ENCODE measurements at places on chromosomes 16 and 17.

DNA sequence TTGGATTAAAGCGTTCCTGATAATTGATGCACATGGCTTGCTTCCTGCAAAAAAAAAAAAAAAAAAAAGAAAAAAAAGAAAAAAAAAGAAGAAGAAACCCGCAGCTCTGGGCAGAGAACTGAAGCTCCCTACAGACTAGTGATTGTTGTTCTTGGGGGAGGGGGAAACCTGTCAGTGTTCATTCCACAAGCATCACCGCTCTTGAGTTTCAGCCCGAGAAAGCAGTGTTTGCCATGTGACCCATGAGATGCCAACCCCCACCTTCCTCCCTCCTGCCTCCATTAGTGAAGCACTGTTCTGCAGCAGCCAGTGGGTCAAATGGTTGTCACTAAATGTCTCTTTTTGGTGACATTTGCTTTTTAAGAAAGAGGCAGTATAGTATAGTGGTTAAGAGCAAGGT, 1.7 kb downstream of the USP43 start:
- H3K36me3 ChIP-seq, result no peaks in the 10 kb centered on the region
- peaks cover 7% of the 10 kb centered on the region for H3K4me1 ChIP-seq
- peak; percentile 9 for DNase-seq
- no peak overlapping the region for H3K4me3 ChIP-seq
- peaks cover 6% of the 10 kb centered on the region for H3K27me3 ChIP-seq
- no peak overlapping the region for H3K27ac ChIP-seq

- no peak overlapping the region for H3K4me3 ChIP-seq
- peaks cover 18% of the 10 kb centered on the region for H3K4me1 ChIP-seq
- no peak for DNase-seq
- H3K27ac ChIP-seq, result peak overlapping the region; percentile 49
These were observed 319.8 kb downstream of the SEC14L1 start for GRCh38 chr17:77460514-77461046.

DNA sequence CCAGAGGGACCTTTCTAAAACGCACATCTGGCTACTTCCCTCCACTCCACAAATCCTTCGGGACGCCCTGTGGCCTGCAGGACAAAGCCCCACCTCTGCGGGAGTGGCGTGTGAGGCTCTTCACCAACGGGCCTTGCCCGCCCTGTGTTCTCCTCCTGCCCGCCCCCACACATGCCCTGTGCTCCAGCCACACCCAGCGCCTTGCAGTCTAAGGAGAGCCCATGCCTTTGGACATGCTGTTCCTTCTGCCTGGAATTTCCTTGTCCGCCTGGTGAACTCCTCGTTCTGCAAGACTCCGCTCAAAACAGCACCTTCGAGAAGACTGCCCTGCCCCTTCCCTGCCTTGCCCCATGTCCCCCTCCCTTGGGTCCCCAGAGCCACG, 7.4 kb downstream of the ELOB start:
- H3K27me3 ChIP-seq, result no peaks in the 10 kb centered on the region
- DNase-seq, result no peak
- no peak overlapping the region for H3K27ac ChIP-seq

DNA sequence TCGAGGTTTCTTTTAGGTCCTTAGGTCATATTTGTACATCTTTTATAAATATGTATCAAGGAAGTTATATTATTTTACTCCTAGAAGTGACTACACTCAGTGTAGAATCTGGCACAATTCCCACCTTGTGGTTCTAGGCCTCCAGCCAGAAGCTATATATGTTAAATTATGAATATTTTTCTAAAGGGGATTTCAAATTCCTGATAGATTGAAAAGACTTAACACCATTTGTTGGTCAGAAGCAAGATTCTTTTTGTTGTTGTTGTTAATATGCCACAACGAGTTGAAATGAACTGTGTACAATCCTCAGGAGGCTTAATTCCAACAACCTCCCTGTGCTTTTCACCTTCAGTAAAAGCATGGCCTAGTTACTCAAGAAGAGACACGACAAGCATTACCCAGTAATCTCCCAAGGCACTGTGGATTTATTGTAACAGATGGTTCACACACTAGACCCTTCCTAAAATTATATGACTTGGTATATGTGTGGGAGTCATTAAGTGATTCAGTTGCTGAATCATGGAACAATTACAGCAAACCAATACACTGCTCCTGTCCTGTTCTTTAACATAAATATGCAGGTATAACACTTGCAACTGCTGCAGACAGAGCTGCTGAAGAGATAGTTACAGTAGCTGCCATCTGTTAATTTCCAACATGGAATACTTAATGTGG, 964.4 kb upstream of the GOT2 start:
- H3K36me3 ChIP-seq, result no peaks in the 10 kb centered on the region
- no peak for DNase-seq

DNA sequence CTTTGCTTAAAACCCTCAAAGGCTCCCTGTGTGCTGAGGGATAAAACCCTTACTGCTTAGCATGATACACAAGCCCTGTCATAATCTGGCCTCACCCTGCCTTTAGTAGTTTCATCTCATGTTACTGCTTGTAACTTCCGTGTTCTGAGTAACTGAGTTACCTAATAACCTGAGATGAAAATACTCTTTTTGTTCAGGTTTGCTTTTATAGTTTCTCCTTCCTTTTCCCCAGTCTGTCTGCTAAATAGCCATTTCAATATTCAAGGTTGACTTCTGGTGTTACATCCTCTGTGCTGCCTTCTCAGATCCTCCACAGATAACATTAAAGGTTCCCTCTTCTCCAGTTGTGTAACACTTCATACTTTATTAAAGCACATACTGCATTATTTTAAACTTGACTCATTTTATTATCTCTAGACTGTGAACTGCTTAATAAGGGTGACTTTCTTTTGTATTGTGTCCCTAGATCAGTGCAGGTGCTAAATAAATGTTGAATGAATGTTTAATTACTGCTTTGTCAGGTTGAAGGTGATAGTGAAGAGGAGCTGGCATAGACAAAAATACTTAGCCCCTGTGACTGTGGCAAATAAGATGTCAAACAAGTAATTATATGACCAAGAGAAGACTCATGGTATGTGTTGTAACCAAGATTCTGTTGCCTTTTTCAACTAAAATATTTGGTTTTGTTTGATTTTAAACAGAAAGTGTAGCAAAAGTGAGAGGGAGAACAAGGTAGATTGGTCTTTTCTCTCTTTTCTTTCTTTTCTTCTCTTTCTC, 47.8 kb downstream of the NFAT5 start:
- DNase-seq, result no peak
- no peak overlapping the region for H3K4me3 ChIP-seq
- no peaks in the 10 kb centered on the region for H3K36me3 ChIP-seq
- peaks cover 7% of the 10 kb centered on the region for H3K4me1 ChIP-seq
- H3K27ac ChIP-seq, result no peak overlapping the region

GRCh38 chr16:10770907-10771306, 27.3 kb downstream of the NUBP1 start:
- H3K4me1 ChIP-seq, result no peaks in the 10 kb centered on the region
- peaks cover 2% of the 10 kb centered on the region for H3K27me3 ChIP-seq
- peaks cover 22% of the 10 kb centered on the region for H3K36me3 ChIP-seq
- no peak overlapping the region for H3K27ac ChIP-seq
- DNase-seq, result no peak
- H3K4me3 ChIP-seq, result no peak overlapping the region

- no peak overlapping the region for H3K4me3 ChIP-seq
- peaks cover 21% of the 10 kb centered on the region for H3K27me3 ChIP-seq
These were observed 4.8 kb downstream of the BTBD17 start for GRCh38 chr17:74356646-74357465.

DNA sequence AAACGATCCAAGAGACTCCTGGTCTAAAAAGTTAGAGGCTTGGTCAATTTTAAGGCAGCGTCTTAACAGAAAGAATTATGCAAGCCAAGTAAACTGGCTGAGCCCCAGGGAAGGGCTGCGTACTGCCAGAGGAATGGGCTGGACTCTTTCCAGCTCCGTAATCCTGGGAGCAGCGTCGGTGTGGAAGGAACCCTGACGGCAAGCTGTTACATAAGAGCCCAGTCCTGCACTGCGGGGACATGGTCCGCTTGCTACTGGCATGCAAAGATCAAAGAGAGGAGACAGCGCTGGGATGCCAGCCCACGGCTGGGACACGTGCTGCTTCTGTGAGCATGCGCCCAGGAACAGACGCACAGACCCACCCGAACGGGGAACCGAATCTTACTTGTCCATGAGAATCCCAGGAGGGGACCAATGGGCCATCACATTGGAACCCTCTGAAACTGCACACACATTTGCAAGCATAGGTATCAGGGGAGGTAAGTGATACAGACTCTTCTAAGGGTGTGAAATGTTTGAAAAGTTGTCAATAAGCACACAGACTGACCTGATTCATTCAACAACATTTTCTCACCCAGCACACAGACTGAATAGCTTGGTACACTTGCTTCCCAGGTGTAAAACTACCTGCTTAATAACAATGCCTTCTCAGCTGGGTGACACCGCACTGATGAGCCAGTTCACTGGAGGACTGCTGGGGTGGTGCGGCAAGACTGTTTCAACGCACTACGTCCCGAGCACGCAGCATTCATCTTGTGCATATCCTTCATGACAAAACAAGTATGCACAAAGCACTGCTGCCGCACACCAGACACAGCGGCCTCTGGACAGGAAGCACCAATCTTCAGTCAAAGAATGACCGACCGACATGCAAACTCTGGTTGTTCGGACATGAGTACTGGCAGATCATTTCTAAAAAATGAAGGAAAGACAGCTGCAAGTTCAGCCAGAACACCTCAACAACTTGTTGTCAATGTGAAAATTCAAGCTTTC, 94.9 kb downstream of the ANKRD11 start:
- H3K4me1 ChIP-seq, result peaks cover 14% of the 10 kb centered on the region
- H3K27me3 ChIP-seq, result no peaks in the 10 kb centered on the region
- peaks cover 9% of the 10 kb centered on the region for H3K36me3 ChIP-seq
- H3K27ac ChIP-seq, result no peak overlapping the region

DNA sequence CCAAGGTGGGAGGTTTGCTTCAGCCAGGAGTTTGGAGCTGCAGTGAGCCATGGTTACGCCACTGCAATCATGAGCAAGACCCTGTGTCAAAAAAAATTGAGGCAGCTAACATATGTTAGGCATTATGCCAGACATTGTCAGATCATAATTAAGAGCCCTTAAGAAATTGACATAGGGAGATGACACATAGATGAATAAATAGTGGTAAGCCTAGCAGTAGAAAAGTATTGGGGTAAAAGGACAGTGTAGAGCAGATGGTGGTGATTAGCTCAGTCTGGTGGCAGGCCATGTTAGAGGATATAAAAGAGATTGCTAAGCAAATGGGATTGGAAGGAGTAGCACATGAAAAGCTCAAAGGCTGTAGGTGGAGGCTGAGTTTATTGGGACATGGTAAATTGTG, 22.6 kb downstream of the SRCAP start:
- H3K27ac ChIP-seq, result no peak overlapping the region
- H3K36me3 ChIP-seq, result peaks cover 96% of the 10 kb centered on the region
- H3K27me3 ChIP-seq, result no peaks in the 10 kb centered on the region
- DNase-seq, result no peak
- H3K4me3 ChIP-seq, result no peak overlapping the region

GRCh38 chr17:4206962-4207361, 56.8 kb downstream of the ANKFY1 start:
- H3K27ac ChIP-seq, result no peak overlapping the region
- peaks cover 33% of the 10 kb centered on the region for H3K36me3 ChIP-seq
- DNase-seq, result no peak
- H3K4me3 ChIP-seq, result no peak overlapping the region

DNA sequence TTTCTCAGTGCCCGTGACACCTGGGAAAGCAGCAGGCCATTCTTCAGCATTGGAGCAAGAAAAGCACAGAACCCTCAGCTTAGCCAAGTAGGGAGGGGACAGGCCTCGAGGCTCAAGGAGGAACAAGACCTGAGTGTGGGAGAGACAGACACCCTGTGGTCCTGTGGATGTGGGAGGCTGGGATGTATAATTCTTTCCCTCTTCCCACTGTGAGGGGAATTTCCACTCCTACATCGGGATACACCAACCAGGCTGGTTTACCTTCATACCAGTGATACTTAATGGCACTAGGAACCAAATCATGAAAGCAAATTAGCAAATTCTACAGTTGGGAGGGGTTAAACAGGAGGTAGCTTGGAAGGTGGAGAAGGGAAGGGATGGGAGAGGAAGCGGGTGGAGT, 41.7 kb downstream of the LYRM1 start:
- H3K27me3 ChIP-seq, result no peaks in the 10 kb centered on the region
- no peaks in the 10 kb centered on the region for H3K36me3 ChIP-seq
- H3K4me1 ChIP-seq, result no peaks in the 10 kb centered on the region
- H3K27ac ChIP-seq, result no peak overlapping the region
- no peak for DNase-seq
- no peak overlapping the region for H3K4me3 ChIP-seq

GRCh38 chr17:22462461-22462860, 770.1 kb downstream of the KCNJ18 start:
- no peak overlapping the region for H3K27ac ChIP-seq
- H3K4me3 ChIP-seq, result no peak overlapping the region
- no peaks in the 10 kb centered on the region for H3K4me1 ChIP-seq
- no peak for DNase-seq
- no peaks in the 10 kb centered on the region for H3K27me3 ChIP-seq

GRCh38 chr16:83136419-83136818, 509.6 kb downstream of the CDH13 start:
- no peak overlapping the region for H3K27ac ChIP-seq
- no peaks in the 10 kb centered on the region for H3K27me3 ChIP-seq
- no peak overlapping the region for H3K4me3 ChIP-seq
- no peak for DNase-seq

DNA sequence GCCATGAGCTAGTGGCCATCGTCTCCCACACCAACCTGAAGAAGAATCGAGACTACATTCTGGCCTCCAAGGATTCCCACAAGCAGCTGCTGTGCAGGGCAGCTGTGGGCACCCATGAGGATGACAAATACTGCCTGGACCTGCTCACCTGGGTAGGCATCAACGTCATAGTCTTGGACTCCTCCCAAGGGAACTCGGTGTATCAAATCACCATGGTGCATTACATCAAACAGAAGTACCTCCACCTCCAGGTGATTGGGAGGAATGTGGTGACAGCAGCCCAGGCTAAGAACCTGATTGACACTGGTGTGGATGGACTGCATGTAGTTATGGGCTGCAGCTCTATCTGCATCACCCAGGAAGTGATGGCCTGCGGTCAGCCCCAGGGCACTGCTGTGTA, 70.2 kb downstream of the GRIN2A start:
- no peaks in the 10 kb centered on the region for H3K36me3 ChIP-seq
- no peak overlapping the region for H3K27ac ChIP-seq
- H3K4me3 ChIP-seq, result no peak overlapping the region
- DNase-seq, result no peak
- H3K4me1 ChIP-seq, result no peaks in the 10 kb centered on the region

DNA sequence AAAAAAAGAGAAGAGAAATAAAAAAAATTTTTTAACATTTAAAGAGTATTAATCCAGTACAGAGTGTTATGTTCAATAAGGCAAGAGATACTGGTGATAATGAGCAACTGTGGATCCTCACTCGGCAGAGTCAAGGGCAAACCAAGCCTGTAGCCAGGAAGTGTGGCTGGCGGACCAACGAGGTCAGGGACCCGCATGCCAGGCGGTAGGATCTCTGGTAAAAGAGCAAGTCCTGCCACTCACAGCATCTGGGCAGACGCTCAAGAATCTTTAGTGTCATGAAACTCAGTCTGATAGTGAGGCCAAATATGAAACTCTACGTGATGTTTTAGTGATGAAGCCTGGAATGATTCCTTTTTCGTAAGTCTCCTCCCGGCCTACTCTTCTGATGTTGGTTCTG, 8.3 kb upstream of the GEMIN4 start:
- DNase-seq, result no peak
- peaks cover 36% of the 10 kb centered on the region for H3K36me3 ChIP-seq
- H3K27me3 ChIP-seq, result no peaks in the 10 kb centered on the region
- H3K27ac ChIP-seq, result no peak overlapping the region
- no peak overlapping the region for H3K4me3 ChIP-seq
